ACHN (cell line): ENCODE measurements at places on chromosomes 2 and 18.

- DNase-seq, result no peak
Observed at GRCh38 chr2:55907686-55908085, 15.9 kb downstream of the EFEMP1 start.

- DNase-seq, result peak; percentile 39
Observed at GRCh38 chr2:65227020-65227455, 593 bp upstream of the ACTR2 start.

DNA sequence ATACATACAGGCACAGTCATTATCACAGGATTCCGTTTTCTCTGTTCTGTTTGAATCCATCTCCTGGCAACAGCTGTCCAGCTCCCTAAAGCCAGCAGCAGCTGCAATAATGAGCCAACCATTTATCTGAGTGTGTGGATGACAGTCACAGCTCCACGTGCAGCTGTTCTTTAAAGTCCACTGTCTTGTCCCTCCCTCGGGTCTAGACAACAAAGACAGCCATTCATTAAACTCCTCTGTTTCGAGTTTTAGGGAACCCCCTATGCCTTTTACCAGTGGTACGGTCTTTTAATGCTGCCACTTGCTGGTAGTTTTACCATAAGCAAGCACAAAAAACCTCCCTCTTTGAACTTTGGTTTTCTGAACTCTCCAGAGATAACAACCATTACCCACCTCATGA is 16.0 kb upstream of the MSGN1 start:
- no peak for DNase-seq

DNA sequence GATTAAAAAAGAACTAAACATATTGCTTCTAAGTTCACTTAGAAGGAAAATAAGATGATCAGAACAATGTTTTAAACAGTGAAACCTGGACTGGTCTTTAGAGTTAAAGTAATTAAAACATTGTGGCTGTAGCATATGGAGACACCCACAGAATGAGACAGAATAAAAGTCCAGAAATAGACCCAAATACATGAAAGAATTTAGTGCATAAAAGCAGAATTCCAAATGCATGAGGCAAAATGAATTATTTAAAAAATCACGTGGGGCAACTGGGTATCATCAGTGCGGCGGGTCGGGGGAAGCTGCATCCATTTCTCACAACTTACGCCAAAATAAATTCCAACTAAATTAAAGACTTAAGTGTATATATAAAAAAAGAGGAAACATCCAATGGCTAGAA is 12.1 kb downstream of the RNF149 start:
- no peak for DNase-seq

GRCh38 chr2:236558993-236559978 is 10.3 kb upstream of the ACKR3 start:
- no peak for DNase-seq

DNA sequence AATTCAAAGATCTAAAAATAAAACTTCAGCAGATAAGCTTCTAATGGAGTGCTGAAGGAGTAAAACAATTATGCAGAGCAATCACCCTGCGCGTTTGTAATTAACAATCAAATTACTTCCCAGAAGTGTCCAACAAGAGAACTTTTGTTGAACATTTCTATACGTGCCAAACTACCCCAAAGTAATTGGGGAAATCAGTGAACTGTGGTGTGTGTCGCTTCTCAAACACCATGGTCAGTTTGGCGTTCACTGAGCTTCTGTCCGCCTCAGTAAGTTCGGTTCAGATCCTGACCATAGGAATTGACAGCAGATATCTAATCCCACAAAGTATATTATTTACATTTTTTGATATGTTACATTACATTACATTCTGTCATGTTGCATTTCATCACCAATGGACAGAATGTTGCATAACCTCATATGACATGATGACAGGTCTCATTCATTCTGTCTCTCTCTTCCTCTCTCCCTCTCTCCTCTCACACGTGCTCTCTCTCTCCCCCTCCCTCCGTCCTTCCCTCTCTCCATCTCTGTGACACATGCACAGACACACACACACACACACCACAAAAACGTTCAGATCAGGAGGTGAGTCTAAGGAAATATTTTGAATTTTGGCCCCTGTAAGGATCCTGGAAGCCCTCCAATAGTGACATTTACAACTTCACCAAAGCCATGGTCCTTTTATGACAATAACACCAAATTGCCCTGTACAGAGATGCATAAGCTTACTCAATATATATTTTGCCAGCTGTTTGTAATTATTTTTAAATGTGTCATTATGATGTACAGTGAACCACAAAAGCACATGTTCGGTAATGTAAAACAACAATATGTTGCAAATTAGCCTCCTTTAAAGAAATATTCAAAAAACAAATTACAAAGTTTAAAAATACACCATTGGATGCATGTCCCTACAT is 269.2 kb downstream of the FIGN start:
- DNase-seq, result no peak

GRCh38 chr18:75009878-75010277 is 199.1 kb downstream of the PTGR3 start:
- DNase-seq, result no peak

DNA sequence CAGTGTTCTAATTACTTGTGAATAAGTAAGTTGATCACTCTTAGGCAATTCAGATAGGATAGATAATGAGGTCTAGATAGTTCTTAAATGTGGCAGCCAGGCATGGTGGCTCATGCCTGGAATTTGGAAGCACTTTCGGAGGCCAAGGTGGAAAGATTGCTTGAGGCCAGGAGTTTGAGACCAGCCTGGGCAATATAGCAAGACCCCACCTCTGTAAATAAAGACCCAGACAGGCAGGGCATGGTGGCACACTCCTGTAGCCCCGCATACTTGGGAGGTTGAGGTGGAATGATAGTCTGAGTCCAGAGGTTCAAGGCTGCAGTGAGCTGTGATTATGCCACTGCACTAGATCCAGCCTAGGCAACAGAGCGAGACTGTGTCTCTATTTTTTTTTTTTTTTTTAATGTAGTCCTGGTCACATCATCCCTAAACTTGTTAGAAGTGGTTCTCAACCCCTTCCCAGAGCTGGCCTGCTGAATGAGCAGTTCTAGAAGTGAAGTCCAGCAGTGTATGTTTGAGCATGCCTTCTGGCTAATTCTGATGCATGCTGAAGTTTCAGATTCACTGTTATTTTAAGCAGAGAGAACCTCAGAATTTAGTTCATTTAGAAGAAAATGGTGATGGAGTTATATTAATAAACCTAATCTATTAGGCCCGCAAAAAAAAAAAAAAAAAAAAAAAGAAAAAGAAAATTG is 306.2 kb downstream of the PRKCE start:
- no peak for DNase-seq

- DNase-seq, result no peak
Observed at GRCh38 chr2:205484764-205485163, 197.5 kb upstream of the NRP2 start.

DNA sequence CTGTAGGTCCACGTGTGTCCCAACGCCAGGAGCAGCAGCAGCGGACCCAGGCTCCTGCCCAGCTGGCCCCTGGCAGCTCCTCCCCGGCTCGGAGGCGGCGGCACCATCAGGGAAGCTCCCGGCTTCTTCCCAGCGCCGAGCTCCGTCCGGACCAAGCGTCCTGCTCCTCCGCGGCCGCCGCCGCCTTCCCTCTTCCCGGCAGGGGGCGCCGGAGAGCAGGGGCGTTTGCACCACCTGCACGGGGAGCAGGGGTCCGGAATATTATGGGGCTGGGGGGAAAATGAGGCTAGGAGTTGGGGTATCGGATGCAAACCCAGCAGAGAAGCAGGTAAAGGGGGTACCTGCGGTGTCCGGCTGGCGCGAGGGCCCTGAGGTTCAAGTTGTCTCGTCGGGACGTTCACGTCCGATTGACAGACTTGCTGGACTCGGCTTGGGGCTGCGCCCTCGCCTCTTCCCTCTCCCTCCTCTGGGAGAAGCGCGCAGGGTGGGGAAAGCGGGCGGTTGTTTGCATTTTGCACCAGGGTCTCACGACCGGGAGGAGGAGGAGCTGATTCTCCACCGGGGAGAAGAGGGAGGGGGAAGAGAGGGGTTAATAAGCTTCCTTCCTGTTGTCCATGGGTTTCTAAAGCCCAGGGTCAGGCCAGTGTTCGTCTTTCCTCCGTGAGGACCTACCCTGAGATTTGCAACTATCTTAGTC is at the start of gene CCBE1:
Gene CCBE1 (minus strand): TSS at position 188 of the 697 bp plus-strand sequence.
- peak; percentile 84 for DNase-seq

GRCh38 chr2:101419096-101419663 is 31.9 kb upstream of the CREG2 start:
- DNase-seq, result peak; percentile 70

- DNase-seq, result no peak
Observed at GRCh38 chr2:9654452-9655100, 23.8 kb upstream of the YWHAQ start.

DNA sequence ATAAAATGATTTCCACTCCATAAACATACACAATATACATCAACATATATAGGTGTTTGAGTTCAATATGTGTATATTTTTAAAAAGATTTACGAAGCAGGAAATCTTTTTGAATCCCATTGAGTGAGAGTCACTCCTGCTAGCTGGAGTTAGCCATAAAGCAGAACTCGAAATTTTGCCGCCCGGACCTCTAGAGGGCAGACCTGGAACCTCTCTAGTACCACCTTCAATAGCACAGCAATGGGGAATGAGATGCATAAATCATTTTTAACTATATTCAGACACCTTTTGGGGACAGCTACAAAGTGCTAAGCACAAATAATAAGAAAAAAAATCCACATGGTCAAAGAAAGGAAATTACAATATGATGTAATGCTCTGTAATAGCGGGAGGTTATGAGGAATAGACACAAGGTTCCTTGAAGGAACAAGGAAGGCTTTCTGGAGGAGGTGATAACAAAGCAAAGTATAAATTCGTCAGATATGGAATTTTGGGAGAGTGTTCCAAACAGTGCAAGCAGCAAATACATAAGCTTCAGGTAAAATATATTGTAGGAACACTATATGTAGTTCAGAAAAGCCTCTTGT is 533.4 kb downstream of the ERBB4 start:
- DNase-seq, result peak; percentile 51

- DNase-seq, result peak; percentile 95
Observed at GRCh38 chr2:165469417-165469816, at the start of gene CSRNP3. TSS of gene CSRNP3 (plus strand) at chr2:165469698. CDS start at chr2:165595066, 125,368 bp downstream.

GRCh38 chr2:96111257-96111640 is 5.1 kb downstream of the ADRA2B start:
- no peak for DNase-seq

- no peak for DNase-seq
Observed at GRCh38 chr2:85088921-85089320, 44.3 kb upstream of the TCF7L1 start.

GRCh38 chr2:118607641-118608040 is 239.8 kb downstream of the EN1 start:
- DNase-seq, result no peak

GRCh38 chr2:14422426-14422825 is 210.1 kb upstream of the LRATD1 start:
- no peak for DNase-seq

- DNase-seq, result no peak
Observed at GRCh38 chr18:37403788-37404187, 161.8 kb downstream of the CELF4 start.

DNA sequence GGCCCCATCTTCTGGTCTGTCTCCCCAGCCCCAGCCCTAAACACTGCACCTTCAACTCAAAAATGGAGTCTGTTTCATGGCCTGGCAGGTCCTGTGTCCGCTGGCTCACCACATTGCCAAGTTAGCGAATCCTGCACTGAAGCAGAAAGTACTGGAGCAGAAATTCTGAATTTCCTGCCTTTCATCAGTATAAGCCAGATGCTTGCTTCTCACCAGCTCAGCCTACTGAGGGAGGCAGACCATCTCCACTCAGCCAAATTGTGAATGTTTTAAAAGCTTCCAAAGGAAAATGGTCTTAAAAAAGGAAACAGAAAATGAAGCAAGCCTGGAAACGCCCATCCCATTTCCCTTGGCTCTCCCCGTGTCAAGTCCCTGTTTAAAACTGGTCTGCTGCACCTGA is 157.8 kb downstream of the C1D start:
- DNase-seq, result no peak

DNA sequence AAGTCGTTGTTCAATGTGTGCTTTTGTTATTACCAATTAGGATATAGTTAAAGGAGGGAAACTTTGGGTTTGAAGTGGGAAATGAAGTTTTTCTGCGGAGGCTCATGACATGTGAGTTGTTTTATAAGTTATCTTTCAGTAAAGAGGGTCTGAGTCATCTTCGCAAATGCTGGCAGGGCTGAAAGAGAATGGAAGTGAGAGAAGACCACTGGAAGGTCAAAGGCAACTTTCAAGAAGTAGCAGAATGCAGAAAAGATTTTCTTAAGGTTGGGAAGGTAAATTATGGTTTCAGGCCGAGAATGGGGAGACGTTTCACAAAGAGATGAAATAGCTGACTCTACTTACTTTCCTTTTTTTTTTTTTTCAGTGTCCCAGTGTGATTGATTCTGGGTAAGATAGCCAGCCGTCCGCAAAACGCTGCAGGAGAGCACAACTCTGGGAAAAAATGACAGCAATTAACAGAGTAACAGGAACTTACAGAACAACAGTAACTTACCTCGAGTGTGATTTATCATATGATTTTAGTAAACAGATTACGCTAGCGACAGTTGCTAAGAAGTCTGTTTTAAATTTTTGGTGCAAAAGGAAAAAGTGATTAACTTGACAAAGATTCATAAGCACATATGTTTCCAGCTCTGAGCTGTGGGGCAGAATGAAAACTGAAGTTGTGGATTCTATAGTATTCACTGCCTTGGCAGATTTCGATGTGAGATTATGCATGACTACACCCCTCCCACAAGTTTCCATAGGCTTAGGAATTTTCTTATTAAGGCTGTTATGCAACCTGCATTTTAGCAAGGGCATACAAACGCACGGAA is 46.8 kb upstream of the ACTR3 start:
- DNase-seq, result peak; percentile 62

DNA sequence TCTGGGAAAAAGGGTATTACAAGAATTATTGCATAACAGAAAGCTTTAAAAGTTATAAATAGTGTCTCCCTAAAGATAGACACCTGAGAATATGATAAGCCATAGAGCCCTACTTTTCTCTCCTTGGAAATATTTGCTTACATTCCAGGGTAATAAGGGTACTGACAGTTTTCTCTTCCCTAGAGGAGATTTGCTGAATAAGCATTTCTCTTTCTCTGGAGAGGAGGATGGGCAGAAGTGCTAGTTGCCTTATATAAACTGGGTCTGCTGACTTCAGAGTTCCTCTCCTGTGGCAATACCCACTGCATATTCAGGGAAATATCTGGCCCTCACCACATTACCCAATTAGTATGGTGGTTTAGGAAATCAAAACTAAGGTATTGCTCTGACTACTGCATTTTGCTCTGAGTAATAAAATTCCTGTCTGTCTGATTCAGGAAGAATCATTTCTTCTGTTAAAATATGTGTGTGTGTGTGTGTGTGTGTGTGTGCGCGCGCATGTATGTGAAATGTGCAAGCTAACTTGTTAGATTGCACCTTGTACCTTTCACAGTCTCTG is 1391.3 kb downstream of the DSC3 start:
- DNase-seq, result no peak
